ENCODE measurements at places on chromosomes 11 and 22.
A peak's percentile ranks its signal among the peaks of the same experiment; 100 is the strongest.

- DNase-seq = peak; percentile 97
These were observed 553.6 kb downstream of the BUD13 start for GRCh38 chr11:116219171-116219635.

DNA sequence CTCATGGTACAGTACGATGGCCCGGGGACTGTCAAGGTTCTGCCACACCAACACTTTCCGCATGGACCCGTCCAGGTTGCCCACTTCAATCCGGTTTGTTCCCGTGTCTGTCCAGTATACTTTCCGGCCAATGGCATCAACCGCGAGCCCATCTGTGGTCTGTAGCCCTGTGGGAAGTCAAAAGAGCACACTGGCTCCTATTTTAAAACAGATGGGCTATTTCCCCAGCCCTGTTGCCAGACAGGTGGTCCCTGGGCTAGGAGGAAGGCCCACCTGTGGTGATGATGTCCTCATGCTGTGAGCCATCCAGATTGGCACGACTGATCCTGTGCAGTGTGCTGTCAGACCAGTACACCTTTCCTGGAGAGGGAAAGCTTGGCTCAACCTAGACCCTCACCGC lies 30.4 kb upstream of the CKAP5 start:
- DNase-seq = no peak

GRCh38 chr11:296171-297050 lies 2.9 kb downstream of the IFITM5 start:
- no peak for DNase-seq

- DNase-seq = no peak
These were observed 24.7 kb upstream of the IL17RA start for GRCh38 chr22:17060126-17060525.

DNA sequence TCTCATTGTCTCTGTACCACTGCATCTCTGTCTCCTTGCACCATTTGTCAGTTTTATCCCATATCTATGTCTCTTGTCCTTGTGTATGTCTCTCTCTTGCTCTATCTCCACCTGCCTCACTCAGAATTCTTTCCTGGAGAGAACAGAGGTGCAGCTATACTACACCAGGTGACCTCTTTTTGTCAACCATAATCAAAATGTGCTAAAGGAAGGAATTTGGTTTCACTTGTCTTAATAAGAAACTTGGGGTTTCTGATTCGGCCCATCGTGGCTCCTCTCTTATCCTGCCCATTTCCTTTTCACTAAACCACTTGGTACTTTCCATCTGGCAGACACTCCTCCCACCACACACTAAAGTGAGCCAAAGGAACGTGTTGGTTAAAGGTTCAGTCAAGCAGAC lies 2.0 kb upstream of the C11orf42 start:
- DNase-seq = no peak

DNA sequence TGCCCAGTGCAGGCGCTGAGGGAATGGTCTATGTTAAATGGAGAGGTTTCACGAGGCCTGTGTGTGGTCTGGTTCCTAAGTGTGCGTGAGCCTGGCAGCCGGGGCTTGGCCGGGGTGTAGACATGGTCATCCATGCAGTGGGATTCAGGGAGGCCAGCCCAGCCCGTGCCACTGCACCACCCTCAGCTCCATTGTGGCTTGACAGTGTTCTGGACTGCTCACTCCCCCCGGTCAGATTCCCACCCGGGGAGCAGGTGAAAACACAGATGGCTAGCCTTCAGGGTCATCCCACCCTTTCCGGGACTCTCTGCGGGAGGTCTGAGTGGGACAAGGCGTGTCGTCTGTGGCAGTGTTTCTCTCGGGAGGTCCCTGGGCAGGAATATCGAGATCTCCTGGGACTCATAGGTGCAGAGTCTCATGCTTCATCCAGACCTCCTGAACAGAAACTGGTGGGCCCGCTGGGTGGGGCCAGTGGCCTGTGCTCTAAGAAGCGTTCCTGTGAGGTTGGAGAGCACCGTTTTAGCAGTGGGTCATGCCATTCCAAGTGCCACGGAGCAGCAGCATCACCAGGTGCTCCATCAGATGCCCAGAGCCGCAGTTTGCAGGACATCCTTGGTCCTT lies 52.3 kb downstream of the ST14 start:
- no peak for DNase-seq

- no peak for DNase-seq
These were observed 6.4 kb downstream of the DRD2 start for GRCh38 chr11:113468726-113469345.

DNA sequence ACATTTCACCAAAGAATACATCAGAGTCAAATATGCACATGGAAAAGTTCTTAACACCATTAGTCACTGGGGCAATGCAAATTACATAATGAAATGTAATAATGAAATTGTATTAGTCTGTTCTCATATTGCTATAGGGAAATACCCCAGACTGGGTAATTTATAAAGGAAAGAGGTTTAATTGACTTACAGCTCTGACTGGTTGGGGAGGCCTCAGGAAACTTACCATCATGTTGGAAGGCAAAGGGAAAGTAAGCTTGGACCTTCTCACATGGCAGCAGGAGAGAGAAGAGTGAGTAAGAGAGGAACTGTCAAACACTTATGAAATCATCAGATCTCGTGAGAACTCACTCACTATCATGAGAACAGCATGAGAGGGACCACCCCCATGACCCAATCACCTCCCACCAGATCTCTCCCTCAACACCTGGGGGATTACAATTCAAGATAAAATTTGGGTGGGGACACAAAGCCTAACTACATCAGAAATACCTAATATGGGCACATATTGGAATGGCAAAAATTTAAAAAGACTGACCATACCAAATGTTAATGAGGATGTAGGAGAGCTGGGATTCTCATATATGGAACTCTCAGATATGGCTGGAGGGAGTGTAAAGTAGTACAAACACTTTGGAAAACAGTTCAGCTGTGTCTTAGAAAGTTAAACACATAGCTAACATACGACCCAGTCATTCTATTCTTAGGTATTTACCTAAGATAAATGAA lies 65.1 kb upstream of the CD44 start:
- DNase-seq = no peak

DNA sequence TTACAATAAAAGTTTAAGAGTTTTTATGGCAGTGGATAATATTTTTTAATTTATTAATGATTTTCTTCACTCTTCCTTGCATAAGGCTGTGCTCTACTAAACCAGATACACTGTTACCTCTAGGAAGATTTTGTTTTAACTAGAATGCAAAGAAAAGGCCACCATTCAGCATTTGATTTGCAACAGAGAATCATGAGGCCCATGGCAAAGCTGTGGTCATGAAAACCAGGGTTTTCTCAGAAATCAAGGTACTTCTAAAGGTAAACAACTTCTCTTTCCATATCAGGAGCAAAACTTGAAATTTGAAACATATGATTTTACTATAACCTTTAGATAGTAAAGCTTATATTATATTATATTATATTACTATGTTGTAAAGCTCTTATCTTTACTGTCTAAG lies 94.4 kb downstream of the FAM76B start:
- DNase-seq = no peak

DNA sequence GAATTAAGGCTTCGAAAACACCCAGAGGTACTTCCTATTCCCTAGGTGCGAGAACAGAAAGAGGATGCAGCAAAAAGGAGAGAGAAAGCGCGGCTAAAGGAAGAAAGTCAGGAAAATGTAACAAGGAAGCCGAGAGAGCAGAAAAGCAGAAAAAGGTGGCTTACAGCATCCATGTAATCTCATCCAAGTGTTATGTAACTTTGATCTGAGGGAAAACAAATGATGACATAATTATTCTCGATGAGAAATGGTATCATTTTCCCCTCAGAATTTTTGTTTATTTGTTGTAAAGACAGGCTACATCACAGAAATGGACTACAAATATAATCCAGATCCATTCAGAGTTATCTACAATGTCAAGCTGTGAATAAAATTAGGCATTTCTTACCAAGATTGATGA lies 69.1 kb upstream of the APOA1 start:
- no peak for DNase-seq

DNA sequence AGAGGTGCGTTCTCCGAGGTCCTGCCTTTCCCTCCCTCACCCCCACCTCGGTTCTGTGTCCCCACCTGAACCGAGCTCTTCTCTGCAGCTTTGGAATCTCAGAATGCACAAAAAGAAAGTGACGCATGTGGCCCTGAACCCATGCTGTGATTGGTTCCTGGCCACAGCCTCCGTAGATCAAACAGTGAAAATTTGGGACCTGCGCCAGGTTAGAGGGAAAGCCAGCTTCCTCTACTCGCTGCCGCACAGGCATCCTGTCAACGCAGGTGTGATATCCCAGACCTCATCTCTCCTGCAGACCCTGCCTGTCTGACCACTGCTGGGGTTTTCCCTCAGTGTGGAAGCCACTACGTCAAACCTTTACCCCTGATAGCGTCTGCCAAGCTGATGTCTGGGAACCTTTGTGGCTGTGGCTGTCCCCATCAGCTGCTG lies 13.9 kb downstream of the ACP2 start:
- DNase-seq = peak; percentile 40

- no peak for DNase-seq
These were observed 4.8 kb downstream of the CCDC88B start for GRCh38 chr11:64344787-64345186.

- no peak for DNase-seq
These were observed 13.7 kb upstream of the CDKN1C start for GRCh38 chr11:2899080-2899783.

DNA sequence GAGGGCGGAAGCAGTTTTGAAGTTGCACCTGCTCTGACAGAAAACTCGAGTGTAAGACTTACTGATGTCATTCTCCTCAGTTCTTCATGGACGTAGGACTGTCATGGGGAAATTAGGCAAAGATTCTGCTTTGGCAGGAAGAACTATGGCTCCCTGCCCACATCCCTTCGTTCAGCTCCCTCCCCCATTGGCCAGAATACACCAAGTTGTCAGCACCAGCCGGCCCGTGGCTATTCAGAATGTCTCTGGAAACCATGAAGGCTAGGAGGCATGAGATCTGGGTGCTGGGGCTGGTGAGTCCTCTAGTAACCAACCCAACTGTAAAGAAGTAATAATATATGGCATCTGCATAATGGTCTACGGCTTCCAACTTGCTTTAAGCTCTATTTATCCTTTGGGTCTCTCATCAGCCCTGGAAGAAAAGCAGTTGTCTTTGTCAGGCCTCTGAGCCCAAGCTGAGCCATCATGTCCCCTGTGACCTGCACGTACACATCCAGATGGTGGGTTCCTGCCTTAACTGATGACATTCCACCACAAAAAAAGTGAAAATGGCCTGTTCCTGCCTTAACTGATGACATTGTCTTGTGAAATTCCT lies 74.1 kb downstream of the PIWIL4 start:
- DNase-seq = no peak

GRCh38 chr22:49423125-49423650 lies 404.5 kb downstream of the BRD1 start:
- no peak for DNase-seq

GRCh38 chr11:8811571-8811970 lies 99.4 kb upstream of the AKIP1 start:
- DNase-seq = no peak

DNA sequence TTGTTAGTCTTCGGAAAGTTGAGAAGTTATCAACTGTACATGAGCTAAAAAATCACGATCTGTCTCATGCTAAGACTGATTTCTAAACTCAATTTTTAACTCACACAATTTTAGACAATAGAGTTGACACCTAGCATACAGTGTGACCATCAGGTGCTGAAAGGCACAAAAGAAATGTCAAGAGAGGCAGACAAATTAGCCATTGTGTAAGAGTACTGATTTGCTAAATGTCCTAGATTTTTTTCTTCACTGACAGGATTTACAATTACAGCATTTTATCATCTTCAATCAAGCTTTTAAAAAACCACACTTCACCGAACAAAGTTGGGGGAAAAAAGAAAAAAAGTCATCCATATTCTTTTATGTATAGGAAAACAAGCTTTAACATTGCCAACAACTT lies 7.0 kb downstream of the LGR4 start:
- DNase-seq = no peak

GRCh38 chr11:111795334-111795985 lies 29.3 kb upstream of the PPP2R1B start:
- no peak for DNase-seq

Data from DMS79 treated with DMSO at 0.1 percent for 48 hours (cell line).